Nasal cavity respiratory epithelium epithelial cell of viscerocranial mucosa (primary cell): ENCODE measurements at places on chromosomes 5 and 9. TPM values are rescaled to one million over a fixed set of nuclear protein-coding genes. Genes with fewer than 3 reads are reported as not detected.

The INSL6 gene
- total RNA-seq, result not detected in 2 replicates

The CXXC5 gene
- total RNA-seq, result 5.1 and 19.2 TPM in 2 replicates

The COL27A1 gene
- 3.1 and 10.5 TPM in 2 replicates for total RNA-seq

The AP3B1 gene
- total RNA-seq, result 49.3 and 55.4 TPM in 2 replicates

The MARCOL gene
- not detected in 2 replicates for total RNA-seq

The ZFP2 gene
- total RNA-seq, result 1.0 and 1.7 TPM in 2 replicates

The C9orf153 gene
- 0.34 and 0.64 TPM in 2 replicates for total RNA-seq

The HK3 gene
- total RNA-seq, result under 0.01 TPM in 1 of 2 replicates, not detected in the other

The IL4 gene
- not detected in 2 replicates for total RNA-seq

The CLIC3 gene
- total RNA-seq, result 4.4 and 6.7 TPM in 2 replicates

The CDKN2A gene
- 19.5 and 21.2 TPM in 2 replicates for total RNA-seq

The SLC4A9 gene
- 0.07 and 0.34 TPM in 2 replicates for total RNA-seq

The ARID3C gene
- total RNA-seq, result 0.34 and 0.50 TPM in 2 replicates

The BTNL3 gene
- total RNA-seq, result not detected in 2 replicates

The FRRS1L gene
- 0.07 TPM in 1 of 2 replicates, not detected in the other for total RNA-seq

The PCDHB5 gene
- total RNA-seq, result 0.34 and 1.00 TPM in 2 replicates

The HRCT1 gene
- total RNA-seq, result 0.28 and 0.34 TPM in 2 replicates

The TSSK1B gene
- total RNA-seq, result under 0.01 and 1.1 TPM in 2 replicates

The CTNND2 gene
- not detected in 2 replicates for total RNA-seq

The CKMT2 gene
- 0.36 TPM in 1 of 2 replicates, not detected in the other for total RNA-seq

The GPRIN1 gene
- total RNA-seq, result 3.1 and 5.1 TPM in 2 replicates
